ENCODE measurements at places on chromosomes 3 and 15.
A peak's percentile ranks its signal among the peaks of the same experiment; 100 is the strongest.

- no peak for DNase-seq
Observed at GRCh38 chr3:13549623-13550422, 898 bp downstream of the FBLN2 start.

- no peak for DNase-seq
Observed at GRCh38 chr3:4963669-4964570, 15.3 kb upstream of the BHLHE40 start.

DNA sequence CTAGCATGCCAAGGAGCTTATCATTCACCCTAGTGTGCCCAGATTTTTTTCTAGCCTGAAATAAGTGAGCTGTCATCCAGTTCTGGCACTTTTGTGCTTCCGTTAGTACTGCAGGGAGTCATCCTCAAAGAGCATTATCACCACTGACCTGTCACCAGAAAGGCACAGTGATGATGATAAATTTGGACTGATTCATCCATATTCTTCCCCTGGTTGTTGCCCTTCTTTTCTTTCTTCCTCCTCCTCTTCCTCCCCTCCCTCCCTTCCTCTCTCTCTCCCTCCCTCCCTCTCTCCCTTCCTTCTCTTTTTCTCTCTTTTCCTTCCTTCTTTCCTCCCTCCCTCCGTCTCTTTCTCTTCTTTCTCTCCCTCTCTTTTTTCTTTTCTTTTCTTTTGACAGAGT is 21.3 kb downstream of the SLC35G2 start:
- DNase-seq = no peak

DNA sequence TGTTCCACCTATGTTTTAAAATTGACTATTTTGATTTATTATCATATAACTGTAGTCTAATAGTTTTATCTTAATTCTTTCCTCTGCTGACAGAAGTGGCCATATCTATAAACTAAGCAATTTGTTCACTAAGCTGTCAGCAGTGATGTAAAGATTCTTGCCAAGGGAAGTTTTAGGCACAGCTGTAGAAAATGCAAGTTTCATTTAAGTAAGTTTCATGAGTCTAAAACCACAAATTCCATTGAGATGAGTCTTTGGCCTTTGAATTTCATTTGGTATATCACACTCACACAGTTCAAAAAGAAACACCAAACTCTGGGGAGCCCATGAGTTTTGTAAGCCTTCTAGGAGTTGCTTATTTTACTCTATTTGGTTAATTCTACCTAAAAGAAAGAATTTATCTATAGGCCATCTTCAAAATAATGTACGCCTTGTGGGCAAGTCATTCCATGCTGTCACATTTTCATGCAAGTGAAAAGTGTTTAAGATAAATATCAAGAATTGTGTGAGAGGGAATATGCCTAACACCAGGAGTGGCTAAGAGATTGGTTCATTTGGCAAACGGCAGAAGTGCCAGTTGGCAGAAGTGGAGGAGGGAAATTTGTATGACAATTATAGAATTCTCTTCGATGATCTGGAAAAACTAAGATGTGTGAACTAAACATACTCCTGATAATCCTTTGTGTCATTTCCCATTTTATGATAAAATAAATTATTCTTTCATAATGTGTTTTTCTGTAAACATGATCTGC is 292.9 kb downstream of the ZIC4 start:
- no peak for DNase-seq

DNA sequence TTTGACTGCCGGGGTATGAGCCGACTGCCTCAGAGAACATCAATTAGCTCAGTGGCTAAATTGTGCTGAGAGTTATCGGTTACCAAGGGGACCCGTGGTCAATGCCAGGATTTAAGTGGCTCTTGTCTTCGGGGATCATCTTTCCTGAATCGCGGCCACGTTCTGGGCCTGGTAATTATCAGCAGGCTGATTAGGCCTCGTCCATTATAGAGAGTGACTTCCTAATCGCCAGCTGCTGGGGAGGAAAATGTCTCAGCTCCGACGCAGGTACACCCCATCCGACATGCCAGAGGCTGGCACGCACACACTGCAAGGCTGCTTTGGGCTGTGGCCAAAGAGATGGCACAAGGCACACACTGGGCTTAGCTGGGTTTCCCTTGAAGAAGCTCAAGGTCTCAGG is 10.6 kb downstream of the TRH start:
- DNase-seq = peak; percentile 68

DNA sequence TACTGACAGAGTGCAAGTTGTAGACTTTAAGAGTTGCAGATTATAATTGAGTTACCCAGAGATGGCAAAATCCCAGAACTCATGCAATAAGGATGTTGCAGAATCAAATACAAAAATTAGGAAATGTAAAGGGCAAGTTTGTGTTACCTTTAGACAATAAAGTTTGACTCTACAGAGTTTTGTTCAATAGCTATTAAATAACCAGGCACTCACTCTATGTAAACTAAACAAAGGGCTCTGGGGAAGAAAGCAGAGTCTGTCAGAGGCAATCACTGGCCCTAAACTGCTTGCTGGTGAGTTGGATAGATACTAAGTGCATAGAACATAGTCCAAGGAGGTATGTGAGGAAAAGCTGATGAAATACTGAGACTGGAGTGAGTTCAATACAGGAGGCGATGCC is 40.0 kb upstream of the PLCL2 start:
- no peak for DNase-seq

- no peak for DNase-seq
Observed at GRCh38 chr15:27545494-27546255, 553.4 kb downstream of the OCA2 start.

- DNase-seq = no peak
Observed at GRCh38 chr15:85331655-85332285, 48.6 kb upstream of the AKAP13 start.

- DNase-seq = no peak
Observed at GRCh38 chr15:40042791-40043320, 3.9 kb upstream of the SRP14 start.

GRCh38 chr3:135301670-135302069 is 506.6 kb downstream of the EPHB1 start:
- DNase-seq = no peak

DNA sequence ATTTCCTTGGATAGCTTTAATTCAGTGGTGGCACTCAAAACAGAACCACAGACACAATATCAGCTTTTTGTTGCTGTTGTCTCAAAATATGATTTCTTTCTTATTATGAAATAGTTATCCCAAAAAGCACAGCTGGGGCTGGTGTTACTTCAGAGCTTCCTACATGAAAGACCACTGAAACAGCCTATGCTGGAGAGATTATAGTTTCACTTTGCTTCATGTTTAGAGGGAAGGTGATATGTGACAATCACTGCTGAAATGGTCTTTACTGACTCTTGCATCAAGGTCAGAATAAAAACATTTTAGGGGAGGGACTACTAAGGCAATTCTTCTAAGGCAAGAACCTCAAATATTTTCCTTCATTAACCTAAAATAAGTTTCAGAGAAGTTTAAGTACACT is 190.7 kb downstream of the TNIK start:
- DNase-seq = no peak

GRCh38 chr15:74511583-74511982 is 29.4 kb upstream of the ARID3B start:
- no peak for DNase-seq

GRCh38 chr3:72848703-72849081 is 447 bp upstream of the SHQ1 start:
- no peak for DNase-seq

GRCh38 chr15:94722024-94722636 is 490.8 kb downstream of the MCTP2 start:
- DNase-seq = no peak

GRCh38 chr15:25832158-25832557 is 31.0 kb downstream of the ATP10A start:
- DNase-seq = no peak

- peak; percentile 66 for DNase-seq
Observed at GRCh38 chr15:74785194-74786032, 3.5 kb downstream of the CSK start.

DNA sequence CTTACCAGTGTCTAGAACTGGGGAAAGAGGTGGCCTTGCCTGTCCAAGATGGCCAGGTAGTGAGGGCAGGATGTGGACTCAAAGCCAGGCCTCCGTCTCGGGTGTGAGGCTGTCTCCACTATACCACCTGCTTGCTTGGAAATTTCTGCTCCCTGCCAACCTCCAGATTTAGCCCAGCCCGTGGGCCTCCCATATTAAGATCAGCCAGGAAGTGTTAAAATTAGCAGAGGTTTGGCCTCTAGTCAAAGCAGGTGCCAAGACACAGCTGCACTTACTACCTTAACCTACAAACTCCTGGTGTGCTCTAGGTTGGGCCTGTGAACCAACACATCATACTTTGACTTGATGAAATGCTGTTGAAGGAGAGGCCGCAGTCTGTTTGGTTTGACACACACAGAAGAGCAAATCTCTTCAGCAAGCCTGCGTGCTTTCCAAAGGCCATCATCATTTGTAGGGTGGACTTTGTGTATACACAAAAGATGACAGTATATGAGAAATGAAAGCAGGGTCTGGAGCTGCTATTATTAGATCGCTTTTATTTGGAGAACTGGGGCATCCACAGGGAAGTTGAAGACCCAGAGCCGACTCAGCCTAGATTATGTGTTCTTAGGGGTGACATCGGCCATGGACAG is 206.5 kb downstream of the XXYLT1 start:
- peak; percentile 2 for DNase-seq

- DNase-seq = no peak
Observed at GRCh38 chr15:66748708-66749035, 46.6 kb downstream of the SMAD6 start.

GRCh38 chr3:22475665-22476240 is 724.7 kb upstream of the ZNF385D start:
- DNase-seq = no peak

DNA sequence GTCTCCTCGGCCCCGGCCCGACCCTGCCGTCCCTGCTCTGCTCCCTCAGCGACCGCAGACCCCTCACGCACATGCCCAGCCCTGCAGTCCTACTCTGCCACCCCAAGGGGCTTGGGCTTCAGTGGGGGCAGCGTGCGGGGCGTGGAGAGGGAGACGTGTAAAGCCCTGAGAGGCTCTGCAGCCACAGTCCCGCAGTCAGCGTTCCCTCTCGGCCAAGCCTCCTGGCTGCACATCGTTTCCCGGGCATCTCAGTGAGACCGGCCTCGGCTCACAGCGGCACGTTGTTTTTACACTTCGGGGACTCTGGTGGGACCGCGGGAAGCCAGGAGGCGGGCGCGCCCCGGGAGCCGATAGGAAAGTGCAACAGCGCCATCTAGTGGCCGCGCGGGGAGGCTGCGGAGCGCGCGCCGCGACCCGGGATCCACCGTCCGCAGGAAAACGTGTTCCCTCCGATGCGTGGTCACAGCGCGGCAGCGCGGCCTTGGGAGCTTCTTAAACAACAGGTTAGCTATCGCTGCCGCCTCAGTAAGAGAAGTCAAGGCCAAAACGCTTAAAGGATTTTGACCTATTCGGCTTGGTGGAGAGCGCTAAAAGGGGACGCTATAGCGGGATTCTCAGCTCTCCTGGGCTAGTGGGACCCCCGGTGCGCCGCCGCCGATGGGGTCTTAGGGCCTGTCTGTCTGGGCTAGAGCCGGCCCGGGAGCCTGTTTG is 226.8 kb upstream of the IGF1R start:
- peak; percentile 91 for DNase-seq

GRCh38 chr3:187352581-187353575 is 15.3 kb upstream of the RTP4 start:
- DNase-seq = no peak

DNA sequence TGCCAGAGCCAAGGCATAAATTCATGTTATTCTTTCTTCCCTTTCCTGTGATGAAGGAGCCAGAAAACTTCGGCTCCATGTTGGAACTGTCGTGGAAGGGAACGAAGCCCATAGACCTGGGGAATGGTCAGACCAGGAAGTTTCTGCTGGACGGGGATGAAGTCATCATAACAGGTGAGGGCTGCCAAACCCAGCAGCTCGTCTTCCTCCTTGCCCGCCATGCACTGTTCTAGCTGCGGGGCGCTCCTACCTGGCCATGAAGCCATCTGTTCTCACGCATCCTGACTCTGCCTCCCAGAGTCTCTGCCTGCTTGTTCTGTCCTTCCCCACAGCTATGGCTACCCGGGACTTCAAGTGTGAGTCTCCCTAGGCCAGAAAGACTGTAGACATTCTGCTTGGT is 28.2 kb downstream of the FAH start:
- DNase-seq = no peak

DNA sequence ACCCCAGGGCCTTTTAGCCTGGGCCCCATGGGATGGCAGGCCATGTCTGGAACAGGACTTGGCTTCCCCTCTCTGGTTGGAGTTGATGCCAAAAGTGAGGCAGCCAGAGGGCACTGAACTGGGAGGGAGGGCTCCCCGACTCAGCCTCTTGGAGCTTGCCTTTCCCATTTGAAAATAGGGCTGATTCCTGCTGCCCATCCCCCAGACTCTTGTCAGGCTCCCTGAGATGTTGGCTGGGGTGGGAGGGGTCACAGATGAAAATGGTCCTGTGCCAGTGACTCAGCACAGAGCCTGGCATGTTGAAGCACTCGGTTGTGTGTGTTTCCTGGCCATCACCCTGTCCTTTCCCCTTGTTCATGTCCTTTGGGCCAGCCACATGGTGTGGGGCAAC is 6.6 kb downstream of the PPCDC start:
- DNase-seq = peak; percentile 71

GRCh38 chr3:43759297-43759782 is 68.6 kb downstream of the ABHD5 start:
- no peak for DNase-seq

GRCh38 chr3:15634671-15635070 is 33.1 kb downstream of the BTD start:
- no peak for DNase-seq

DNA sequence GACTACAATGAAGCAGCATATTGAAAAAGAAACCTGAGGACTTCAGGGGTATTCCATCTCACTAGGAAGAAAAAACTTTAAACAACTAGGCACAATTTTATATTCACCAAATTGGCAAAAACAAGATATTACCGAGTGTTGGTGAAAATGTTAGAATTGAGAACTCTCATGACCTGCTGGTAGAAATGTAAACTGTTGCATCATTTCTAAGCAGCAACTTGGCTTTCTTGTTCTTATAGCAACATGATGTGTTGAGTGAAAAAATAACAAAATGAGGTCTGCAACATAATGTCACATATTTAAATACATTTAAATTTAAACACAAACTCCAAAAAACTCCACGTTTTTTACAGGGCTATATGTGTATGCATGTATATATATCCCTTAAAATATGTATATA is 59.0 kb upstream of the SPPL2A start:
- DNase-seq = no peak

Data from right cardiac atrium (tissue), 5 donors.